ENCODE measurements at places on chromosomes 16 and 17.

- no peak for DNase-seq
These were observed 124.5 kb upstream of the CES5A start for GRCh38 chr16:55999683-56000082.

DNA sequence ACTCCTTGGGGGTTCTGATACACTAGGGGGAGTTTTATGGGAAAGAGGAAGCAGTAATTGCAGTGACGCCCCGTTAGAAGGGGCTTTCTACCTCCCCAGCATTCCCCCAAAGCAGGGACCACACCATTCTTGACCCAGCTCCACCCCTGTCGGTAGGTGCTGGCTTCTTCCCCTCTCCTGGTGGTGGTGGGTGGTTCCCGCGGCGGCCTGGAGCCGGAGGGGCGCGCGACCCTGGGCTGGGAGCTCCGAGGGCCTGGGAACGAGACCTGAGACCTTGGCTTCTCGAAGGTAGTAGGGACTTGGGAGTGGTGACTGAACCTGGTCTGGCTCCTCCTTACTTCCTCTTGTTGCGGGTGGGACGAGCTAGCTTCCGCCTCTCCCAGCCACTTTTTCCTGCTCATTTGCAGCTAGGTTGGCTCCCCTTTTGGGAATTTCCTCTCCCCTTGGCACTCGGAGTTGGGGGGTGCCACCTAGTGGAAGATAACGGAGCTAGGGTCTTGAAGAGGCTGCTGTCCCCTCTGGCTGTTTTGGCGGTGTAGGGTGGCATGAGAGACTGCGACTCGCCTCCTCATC lies 438 bp downstream of the GRN start:
- DNase-seq, result peak; percentile 74

DNA sequence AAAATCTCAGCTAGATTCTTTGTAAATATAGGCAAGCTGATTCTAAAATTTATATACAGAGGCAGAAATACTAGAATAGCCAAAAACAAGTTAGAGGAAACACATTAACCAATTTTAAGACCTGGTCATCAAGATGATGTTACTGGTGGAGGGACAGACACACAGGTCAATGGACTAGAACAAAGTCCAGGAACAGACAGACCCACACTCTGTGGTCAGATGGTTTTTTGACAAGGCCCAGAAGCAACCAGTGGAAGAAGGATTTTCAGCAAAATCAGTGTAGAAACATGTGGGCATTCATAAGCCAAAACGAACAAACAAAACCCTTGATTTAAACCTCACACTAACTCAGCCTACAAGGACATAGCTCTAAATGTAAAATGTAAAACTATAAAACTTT lies 99.7 kb upstream of the METRNL start:
- DNase-seq, result no peak

GRCh38 chr17:29255926-29256522 lies 9.4 kb downstream of the CRYBA1 start:
- DNase-seq, result no peak

- DNase-seq, result no peak
These were observed 387 bp upstream of the ASB16 start for GRCh38 chr17:44170135-44170498.

DNA sequence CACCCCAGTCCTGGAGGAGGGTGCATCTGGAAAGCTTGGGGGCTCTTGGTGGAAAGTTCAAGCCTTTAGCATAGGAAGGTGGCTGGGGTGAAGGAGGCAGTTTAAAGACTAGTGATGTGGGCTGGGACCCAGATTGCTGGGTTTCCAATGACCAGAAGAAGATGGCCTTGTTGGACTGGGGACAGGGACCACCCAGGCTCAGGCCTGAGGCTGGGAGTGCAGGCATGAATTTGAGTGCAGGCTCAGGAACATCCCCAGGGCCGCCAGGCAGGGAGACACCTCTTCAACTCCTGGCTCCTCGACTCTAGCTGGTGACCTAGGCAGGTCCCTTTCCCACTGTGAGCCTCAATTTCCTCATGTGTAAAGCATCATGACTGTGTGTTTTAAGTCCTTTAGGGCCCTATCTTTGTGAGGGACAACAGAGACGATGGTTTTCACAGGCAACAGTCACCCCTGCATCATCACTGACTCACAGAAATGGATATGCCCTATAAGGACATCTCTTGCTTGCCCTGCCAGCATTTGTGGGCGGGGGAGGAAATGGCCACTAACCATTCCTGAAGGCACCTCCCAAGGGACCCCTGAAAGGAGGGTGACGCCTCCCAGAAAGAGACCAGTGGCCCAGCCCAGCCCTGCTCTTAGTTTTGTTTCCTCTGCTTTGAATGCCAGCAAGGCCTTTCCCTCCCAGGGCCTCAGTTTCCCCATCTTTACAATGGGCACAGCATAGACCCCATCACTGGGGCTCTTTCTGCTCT lies 11.1 kb downstream of the NLRC5 start:
- DNase-seq, result peak; percentile 30

DNA sequence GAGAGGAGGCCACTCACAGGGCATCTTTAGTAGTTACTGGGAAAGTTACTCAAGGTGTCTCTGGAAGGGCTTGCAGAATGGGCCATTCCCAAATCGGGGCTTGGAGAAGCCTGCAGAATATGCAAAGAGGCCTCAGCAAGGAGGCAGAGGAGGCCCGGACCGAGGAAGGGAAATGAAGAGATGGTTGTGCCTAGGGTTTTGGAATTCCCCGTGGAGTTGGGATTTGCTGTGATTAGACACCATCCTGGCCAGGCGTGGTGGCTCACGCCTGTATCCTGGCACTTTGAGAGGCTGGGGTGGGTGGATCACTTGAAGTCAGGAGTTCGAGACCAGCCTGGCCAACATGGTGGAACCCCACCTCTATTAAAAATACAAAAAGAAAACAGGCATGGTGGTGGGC lies 193.0 kb downstream of the IRF8 start:
- DNase-seq, result no peak

GRCh38 chr17:76871668-76872067 lies 3.5 kb downstream of the MGAT5B start:
- DNase-seq, result no peak

DNA sequence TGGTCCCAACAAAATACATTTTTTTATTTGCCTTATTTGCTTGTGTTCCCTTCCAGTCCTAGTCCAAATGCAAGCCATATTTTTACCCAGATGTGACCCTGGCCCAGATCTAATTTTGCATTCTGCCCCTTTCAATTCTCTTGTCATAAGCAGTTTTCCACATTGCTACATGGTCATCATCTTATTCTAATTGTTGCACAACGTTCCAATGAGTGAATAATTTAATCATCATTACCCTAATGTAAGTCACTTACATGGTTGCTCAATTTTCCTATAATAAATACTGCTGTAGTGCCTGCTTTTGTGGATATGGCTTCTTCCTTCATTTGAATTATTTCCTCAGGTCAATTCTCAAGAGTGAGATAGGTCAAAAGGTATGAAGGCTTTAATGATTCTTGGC lies 12.8 kb downstream of the RSAD1 start:
- no peak for DNase-seq

GRCh38 chr16:64880994-64881393 lies 240.9 kb downstream of the CDH11 start:
- DNase-seq, result no peak

GRCh38 chr17:18278867-18279266 lies 18.4 kb downstream of the MIEF2 start:
- no peak for DNase-seq

GRCh38 chr16:66612422-66612821 lies 7.9 kb downstream of the CMTM3 start:
- DNase-seq, result no peak

GRCh38 chr16:62253966-62254365 lies 217.7 kb upstream of the CDH8 start:
- DNase-seq, result peak; percentile 3

- DNase-seq, result no peak
These were observed 24.4 kb downstream of the MPP2 start for GRCh38 chr17:43882761-43883415.

DNA sequence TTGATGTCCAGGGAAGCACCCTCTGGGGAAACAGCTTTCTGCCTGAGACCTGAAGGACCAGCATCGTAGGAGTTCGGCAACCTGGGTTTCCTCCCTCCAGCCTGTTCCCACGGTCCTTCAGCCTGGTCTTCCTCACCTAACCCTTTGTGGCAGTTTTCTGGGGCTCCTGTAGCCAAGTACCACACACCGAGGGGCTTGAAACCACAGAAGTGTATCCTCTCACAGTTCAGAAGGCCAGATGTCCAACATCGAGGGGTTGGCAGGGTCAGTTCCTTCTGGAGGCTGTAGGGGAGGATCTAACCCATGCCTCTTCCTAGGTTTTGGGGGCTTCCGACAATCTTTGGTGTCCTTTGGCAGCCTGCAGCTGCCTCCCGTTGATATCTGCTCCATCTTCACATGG lies 381.0 kb upstream of the TNRC6C start:
- DNase-seq, result no peak

- no peak for DNase-seq
These were observed 11.4 kb upstream of the TNRC6C start for GRCh38 chr17:77946900-77947645.

- DNase-seq, result no peak
These were observed 33.5 kb upstream of the SREBF1 start for GRCh38 chr17:17870247-17870646.

DNA sequence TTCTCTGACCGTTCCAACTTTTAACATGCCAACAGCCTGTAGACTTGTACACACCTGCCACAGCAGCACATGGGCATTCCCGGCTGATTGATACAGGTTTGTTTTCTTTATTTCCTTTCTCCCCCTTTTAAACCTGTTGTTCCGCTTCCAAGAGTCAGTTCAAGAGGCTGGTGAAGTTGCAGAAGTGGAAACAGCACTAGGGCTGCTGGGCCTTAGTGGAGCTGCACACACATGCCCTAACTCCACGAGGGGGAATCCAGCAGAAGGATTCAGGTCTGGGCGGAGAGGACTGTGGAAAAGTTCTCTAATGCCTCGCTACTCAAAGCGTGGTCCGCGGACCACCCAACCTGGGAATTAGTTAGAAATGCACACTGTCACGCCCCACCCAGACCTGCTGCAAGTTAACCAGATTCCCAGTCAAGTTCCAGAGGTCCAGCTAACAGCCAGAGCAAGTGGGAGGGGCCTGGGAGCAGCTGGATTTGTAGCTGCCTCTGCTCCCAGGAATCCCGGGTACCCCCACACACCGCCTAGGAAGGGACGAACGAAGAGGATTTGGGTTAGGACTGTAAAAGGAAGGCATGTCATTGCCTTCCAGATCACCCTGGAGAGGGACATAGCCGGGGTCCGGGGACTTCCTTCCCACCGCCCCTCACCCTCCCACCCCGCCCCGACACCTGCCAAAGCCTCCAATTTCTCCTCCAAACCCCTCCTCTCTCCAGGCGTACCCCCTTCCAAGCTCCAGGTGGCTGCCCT lies 542 bp downstream of the SLC39A11 start:
- DNase-seq, result peak; percentile 40

DNA sequence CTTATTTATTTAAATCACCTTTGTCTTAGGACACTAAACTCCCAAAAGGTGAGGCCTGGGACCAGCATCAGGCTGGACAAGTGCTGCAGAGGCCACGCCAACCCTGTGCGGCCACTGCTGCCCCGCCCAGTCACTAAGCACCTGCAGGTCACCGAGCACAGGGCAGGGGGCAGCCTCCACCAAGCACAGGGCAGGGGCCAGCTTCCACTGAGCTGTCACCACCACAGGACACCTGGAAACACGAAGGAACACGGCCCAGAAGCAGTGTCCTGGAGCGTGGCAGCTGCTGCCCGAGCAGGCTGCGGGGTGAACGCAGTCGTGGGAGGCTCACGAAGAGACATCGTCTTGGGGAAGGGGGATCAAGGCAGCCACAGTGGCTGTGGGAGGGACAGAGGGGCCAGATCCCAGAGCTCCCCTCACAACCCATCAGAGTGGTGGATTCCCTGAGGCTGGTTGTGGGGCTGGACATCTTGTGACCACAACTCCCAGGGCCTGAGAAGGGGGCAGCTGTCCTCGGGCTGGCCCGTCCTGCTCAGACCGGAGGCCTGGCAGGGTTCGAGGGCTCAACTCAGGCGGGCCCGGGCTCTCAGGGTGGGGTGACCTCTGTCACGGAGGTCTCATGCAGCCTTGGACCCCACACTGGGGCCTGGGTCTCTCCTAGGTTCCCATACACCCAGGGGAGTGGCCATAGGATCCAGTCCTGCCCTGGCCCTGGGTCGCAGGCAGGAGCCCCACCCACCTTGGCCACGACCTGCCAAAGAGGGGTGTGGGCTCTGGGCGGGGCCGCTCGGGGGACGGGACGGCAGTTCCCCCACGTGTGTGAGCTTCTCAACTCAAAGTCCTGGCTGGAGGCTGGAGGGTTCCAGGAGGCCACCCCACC lies 18.7 kb downstream of the RAB40B start:
- DNase-seq, result no peak

DNA sequence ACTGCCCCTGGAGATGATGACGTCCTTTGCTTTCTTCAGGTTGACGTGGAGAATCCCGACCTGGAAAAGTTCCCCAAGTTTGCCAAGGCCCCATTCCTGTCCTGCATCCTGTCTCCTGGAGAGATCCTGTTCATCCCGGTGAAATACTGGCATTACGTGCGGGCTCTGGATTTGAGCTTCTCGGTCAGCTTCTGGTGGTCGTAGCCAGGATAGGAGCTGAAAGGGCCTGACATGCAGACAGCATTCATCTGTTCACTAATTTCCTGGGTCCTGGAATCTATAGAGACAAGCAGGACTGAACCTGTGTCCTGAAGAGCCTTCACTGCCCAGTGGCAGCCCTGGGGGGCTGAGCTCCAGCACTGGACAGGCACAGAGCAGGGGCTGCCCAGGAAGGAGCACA lies 17.2 kb downstream of the KDM8 start:
- DNase-seq, result no peak

DNA sequence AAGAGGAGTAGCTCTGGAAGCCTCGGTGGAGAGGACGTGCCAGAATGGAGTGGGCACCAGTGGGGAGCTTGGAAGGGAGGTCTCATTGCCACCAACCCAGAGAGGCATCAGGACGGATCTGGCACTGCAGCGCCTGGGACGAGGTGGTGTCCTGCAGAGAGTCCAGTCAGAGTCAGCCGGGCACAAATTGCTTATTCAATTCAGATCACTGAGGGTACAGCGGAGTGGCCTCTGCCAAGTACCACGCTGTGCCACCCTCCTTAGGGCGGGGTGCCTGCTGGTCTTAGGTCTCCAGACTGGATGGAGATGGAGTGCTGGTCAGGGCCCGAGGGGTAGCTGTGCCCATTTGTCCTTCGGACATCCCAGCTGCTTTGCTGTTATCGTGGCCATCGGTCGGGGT lies 18.9 kb upstream of the SPPL2C start:
- DNase-seq, result no peak

- DNase-seq, result no peak
These were observed 40.9 kb downstream of the CBFA2T3 start for GRCh38 chr16:88936008-88936555.

Measured in umbilical cord (tissue), 2 donors.